ENCODE measurements at places on chromosomes 5 and 9.

- H3K4me3 ChIP-seq, result no peak overlapping the region
- no peaks in the 10 kb centered on the region for H3K4me1 ChIP-seq
- DNase-seq, result no peak
- no peaks in the 10 kb centered on the region for H3K27me3 ChIP-seq
Observed at GRCh38 chr5:153880106-153880505, 158.6 kb downstream of the FAM114A2 start.

- no peaks in the 10 kb centered on the region for H3K36me3 ChIP-seq
- no peaks in the 10 kb centered on the region for H3K4me1 ChIP-seq
- no peaks in the 10 kb centered on the region for H3K27me3 ChIP-seq
- no peak for DNase-seq
- H3K27ac ChIP-seq, result no peak overlapping the region
Observed at GRCh38 chr5:150069672-150070627, 16.4 kb downstream of the CSF1R start.

- DNase-seq, result peak; percentile 64
- H3K4me1 ChIP-seq, result peaks cover 16% of the 10 kb centered on the region
- peak overlapping the region; percentile 56 for H3K4me3 ChIP-seq
- no peaks in the 10 kb centered on the region for H3K27me3 ChIP-seq
- peaks cover 2% of the 10 kb centered on the region for H3K36me3 ChIP-seq
Observed at GRCh38 chr5:95760273-95761191, 29.4 kb downstream of the RHOBTB3 start.

DNA sequence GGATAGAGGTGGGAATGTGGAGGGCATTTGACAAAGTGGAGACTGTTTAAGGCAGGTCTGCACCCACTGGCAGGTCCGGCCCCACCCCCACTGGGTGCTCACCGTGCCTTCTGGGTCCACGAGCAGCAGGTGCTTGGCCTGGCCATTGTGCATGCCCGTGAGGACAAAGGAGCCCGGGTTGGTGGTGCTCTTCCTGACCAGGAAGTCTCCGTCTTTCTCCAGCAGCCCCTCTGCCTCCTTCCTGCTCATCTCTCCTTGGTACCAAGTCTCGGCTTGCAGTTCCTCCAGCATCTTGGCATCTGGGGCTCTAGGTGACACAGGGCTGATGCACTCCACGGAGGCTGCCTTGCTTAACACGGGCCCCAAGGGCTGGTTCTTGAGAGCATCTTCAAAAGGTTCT, 46.6 kb downstream of the S1PR3 start:
- no peaks in the 10 kb centered on the region for H3K36me3 ChIP-seq
- DNase-seq, result no peak
- no peaks in the 10 kb centered on the region for H3K27me3 ChIP-seq
- H3K4me1 ChIP-seq, result no peaks in the 10 kb centered on the region
- no peak overlapping the region for H3K27ac ChIP-seq

- DNase-seq, result no peak
- H3K27me3 ChIP-seq, result no peaks in the 10 kb centered on the region
- no peaks in the 10 kb centered on the region for H3K4me1 ChIP-seq
- no peaks in the 10 kb centered on the region for H3K36me3 ChIP-seq
- H3K27ac ChIP-seq, result no peak overlapping the region
Observed at GRCh38 chr5:151384106-151384505, 36.7 kb upstream of the SLC36A2 start.

GRCh38 chr5:20102293-20102692, 114.3 kb upstream of the CDH18 start:
- DNase-seq, result no peak
- no peaks in the 10 kb centered on the region for H3K27me3 ChIP-seq
- H3K27ac ChIP-seq, result no peak overlapping the region
- H3K36me3 ChIP-seq, result no peaks in the 10 kb centered on the region
- H3K4me1 ChIP-seq, result no peaks in the 10 kb centered on the region
- no peak overlapping the region for H3K4me3 ChIP-seq

DNA sequence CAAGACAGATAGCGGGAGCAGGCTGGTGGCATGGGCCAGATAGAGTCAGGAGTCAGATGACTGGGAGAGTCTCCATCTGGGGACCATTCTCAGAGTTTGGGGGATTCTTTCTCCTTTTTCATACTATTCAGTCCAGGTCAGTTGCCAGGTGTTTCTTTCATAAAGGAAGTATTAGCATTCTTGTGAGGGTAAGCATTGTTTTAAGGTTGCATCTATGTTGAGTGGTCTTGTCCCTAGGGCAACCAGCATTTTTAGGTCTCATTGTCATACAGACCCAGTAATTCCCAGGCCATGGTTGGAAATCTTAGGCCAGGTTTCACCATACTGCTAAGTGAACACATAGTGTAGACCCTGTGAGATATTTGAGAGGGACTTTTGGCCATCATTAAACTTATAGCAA, 122.3 kb upstream of the POC5 start:
- H3K4me1 ChIP-seq, result no peaks in the 10 kb centered on the region
- no peaks in the 10 kb centered on the region for H3K36me3 ChIP-seq
- H3K4me3 ChIP-seq, result no peak overlapping the region
- H3K27ac ChIP-seq, result no peak overlapping the region
- DNase-seq, result no peak

DNA sequence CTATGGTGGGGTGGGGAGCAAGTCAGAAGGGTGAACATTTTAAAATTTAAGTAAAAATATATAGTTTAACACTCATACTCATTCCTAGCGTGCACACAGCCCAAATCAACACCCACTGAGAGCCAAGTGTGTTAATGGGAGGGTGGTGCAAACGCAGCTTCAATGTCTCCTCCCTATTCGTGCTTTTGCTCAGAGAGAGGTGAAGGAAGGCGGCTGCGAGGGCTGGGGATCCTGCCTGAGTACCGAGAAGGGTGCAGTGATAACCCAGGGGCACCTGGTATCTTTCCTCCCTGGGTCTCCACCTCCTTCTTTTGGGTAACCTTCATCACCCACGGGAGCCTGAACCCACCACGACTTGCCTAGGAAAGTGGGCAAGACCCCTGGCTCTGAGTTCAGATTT, 35.0 kb downstream of the FGF1 start:
- no peak overlapping the region for H3K27ac ChIP-seq
- no peaks in the 10 kb centered on the region for H3K4me1 ChIP-seq
- H3K36me3 ChIP-seq, result no peaks in the 10 kb centered on the region
- no peak overlapping the region for H3K4me3 ChIP-seq
- no peak for DNase-seq
- no peaks in the 10 kb centered on the region for H3K27me3 ChIP-seq

DNA sequence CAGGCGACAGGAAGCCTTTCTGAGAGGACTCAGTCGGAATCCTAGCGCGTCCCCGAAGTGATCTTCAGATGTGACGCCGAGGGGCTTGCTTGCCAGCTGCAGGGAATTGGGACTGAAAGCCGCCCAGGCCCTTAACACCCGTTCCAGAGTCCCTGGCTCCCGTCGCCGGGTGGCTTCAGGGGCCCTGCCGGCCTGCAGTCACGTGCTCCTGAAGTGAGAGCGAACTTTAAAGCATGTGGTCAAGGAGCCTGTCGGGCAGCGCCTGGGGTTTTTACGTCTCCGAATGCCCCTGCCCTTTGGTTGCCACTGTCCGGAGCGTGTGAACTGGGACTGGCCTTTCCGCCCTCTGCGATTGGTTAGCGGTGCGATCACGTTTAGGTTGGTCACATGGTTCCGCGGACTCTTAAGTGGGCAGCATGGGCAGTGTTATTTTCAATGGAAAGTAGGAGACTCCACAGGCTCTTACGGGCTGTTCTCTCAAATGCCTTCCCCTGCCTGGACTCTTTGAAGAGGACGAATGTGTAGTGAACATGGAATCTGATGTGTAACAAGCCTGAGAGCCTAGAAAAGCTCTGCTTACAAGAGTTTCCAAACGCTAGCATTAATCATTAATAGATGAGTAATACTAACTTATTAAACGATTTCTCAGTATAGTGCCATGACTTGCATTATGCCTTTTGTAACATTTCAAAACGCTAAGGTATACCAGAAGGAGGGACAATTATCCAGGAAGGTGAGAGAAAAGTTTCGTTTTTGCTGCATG, 1.9 kb downstream of the VLDLR start:
- no peak for DNase-seq

GRCh38 chr5:82975396-82975795, 101.8 kb downstream of the TMEM167A start:
- no peaks in the 10 kb centered on the region for H3K36me3 ChIP-seq
- no peak overlapping the region for H3K27ac ChIP-seq
- H3K27me3 ChIP-seq, result no peaks in the 10 kb centered on the region
- H3K4me3 ChIP-seq, result no peak overlapping the region

DNA sequence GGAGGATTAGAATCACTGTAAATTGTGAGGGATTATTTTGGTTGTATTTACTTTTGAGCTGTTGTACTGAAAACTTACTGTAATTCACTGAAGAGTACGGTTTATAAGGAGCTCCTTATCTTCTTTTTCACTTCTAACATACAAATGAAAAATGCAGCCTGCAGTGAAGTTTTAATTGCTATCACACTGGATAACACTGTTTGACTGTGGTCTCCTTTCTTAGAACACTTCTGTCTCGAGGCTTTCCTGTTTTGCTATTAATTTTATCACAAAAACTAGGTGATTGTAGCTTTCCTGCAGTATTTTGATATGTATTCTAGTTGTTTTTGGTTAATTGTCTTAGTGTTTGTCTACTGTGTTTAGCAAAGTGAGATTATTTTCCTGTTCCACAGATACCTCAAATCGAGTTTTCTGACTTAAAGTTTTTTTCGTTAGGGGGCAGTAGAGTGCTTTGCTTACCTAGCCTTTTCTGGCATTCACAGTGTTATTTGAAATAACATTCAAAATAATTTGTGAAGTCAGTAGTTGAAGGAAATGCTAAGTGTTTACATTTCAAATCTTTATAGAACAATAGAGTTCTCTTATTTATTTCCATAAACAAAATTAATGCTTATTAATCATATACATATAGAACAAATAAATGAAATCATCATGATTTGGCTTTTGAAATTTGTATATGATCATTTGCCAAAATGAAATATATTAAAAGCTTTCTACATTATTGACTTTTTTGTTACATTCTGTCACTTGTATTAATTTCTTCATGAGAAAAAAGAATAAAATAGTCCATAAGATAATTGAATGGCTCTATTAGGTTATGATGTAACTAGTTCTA, 52.9 kb downstream of the COMMD10 start:
- DNase-seq, result peak; percentile 12
- H3K36me3 ChIP-seq, result no peaks in the 10 kb centered on the region
- peaks cover 3% of the 10 kb centered on the region for H3K4me1 ChIP-seq
- H3K27me3 ChIP-seq, result no peaks in the 10 kb centered on the region
- H3K27ac ChIP-seq, result no peak overlapping the region

DNA sequence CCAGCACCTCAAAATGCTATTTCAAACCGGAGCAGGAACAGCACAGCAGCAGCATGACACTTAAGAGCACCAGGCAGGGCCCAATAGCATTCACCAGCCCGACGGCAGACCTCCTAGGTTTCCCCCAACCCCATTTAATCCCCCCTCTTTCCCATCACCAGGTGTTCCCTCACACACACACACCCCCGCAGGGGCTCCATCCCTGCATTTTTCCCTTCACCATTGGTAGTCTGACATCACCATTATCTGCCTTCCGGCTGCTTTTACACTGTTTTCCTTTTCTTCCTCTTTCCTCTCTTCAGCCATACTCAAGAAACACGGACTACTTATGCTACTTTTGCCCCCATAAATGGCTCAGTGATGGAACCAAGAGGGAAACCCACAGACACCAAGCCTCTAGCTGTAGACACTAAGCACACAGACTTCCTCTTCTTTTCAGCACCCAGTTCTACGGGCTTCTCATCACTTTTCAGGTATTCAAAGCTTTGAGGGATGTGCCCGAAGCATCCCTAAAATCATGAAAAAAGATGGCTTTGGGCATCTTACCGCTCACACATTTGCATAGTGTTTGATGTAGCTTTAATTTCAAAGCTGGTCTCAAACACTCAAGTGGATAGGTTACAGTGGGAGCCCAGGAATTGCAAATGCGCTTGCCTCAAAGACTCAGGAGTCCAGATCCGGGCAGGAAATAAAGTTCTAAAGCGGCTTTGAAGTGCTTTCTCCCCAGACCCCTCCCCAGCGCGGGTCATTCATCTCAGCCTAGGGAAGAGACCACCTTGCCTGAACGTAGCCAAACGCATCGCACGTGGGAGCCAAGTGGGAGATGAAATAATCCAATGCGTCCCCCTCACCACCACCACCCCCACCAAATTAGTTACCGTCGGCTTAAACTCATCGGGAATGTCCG, 141.5 kb downstream of the TSSK1B start:
- H3K4me1 ChIP-seq, result 0 out of 2 replicates have a peak, but pooled peaks cover 5% of the 10 kb centered on the region
- H3K27ac ChIP-seq, result no peak overlapping the region
- peaks cover 3% of the 10 kb centered on the region for H3K27me3 ChIP-seq

- no peaks in the 10 kb centered on the region for H3K27me3 ChIP-seq
- no peak overlapping the region for H3K4me3 ChIP-seq
- H3K4me1 ChIP-seq, result no peaks in the 10 kb centered on the region
- peaks cover 34% of the 10 kb centered on the region for H3K36me3 ChIP-seq
- H3K27ac ChIP-seq, result no peak overlapping the region
- no peak for DNase-seq
Observed at GRCh38 chr5:14406554-14406849, 175.1 kb upstream of the OTULINL start.

GRCh38 chr9:79902825-79903600, 331.2 kb downstream of the TLE4 start:
- no peak overlapping the region for H3K4me3 ChIP-seq
- DNase-seq, result no peak
- no peaks in the 10 kb centered on the region for H3K4me1 ChIP-seq

GRCh38 chr5:140868721-140869554, at the start of gene PCDHA11:
Gene PCDHA11 (plus strand): TSS chr5:140868957. CDS start chr5:140869104, 147 bp downstream.
- no peak within 1 kb of the TSS for H3K4me3 ChIP-seq
- no peak within 1 kb of the TSS for H3K27ac ChIP-seq
- no peaks in the 10 kb centered on the region for H3K4me1 ChIP-seq

GRCh38 chr5:134246771-134247427, 21.0 kb upstream of the PPP2CA start:
- no peak for DNase-seq
- no peaks in the 10 kb centered on the region for H3K4me1 ChIP-seq
- no peaks in the 10 kb centered on the region for H3K27me3 ChIP-seq
- H3K27ac ChIP-seq, result no peak overlapping the region
- H3K36me3 ChIP-seq, result no peaks in the 10 kb centered on the region

DNA sequence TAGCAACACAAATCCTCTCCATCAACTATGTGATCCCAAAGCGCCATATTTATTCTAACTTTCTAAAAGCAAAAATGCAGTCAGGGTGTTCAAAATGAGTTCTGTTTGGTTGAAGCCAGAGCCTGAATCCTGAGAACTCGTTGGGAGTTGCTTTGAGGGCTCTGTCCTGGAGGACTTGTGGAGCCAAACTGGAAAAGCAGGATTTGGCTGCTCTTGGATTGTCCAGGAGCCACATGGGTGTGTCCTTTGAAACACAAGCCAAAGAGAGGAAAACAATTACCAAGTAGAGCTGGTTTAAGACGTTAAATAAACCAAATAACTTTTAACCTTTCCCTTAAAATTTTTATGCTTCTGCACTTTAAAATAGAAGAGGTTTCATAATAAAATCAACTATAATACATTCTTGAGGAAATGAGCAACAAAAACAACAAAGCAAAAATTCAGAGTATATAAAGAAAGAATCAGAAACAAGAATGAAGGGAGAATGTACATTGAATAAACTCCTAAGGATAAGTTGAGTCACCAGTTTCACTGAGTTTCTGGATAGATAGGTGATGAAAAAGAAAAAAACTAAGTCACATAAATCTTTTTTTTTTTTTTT, 13.5 kb downstream of the C5orf46 start:
- no peaks in the 10 kb centered on the region for H3K4me1 ChIP-seq
- no peak for DNase-seq
- H3K27ac ChIP-seq, result no peak overlapping the region
- no peaks in the 10 kb centered on the region for H3K36me3 ChIP-seq
- H3K4me3 ChIP-seq, result no peak overlapping the region

- peak within 1 kb of the TSS; percentile 81 for H3K27ac ChIP-seq
- no peaks in the 10 kb centered on the region for H3K27me3 ChIP-seq
- H3K4me1 ChIP-seq, result peaks cover 23% of the 10 kb centered on the region
- H3K36me3 ChIP-seq, result peaks cover 2% of the 10 kb centered on the region
- peak within 1 kb of the TSS; percentile 96 for H3K4me3 ChIP-seq
Observed at GRCh38 chr5:321230-321725, at the start of gene AHRR. Gene AHRR (plus strand): TSS chr5:321714. CDS start chr5:343903, 22,189 bp downstream.

Measured in GM12878 (cell line).